ENCODE measurements at places on chromosomes 16 and 17.
A peak's percentile ranks its signal among the peaks of the same experiment; 100 is the strongest.

DNA sequence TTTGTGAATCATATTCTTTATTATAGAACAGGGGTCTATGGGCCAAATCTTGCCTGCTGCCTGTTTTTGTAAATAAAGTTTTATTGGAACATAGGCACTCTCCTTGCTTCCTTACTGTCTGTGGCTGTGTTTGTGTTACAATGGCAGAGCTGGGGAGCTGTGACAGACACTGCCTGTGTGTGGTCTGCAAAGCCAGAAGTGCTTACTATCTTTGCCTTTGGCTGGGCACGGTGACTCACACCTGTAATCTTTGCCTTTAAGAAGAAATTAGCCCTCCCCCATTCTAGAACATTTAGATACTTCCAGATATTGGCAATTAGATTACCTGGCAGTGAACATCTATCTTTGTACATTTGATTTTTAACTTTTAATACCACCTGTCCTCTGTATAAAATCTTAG is 308.3 kb downstream of the FOXL1 start:
- no peak for DNase-seq

- no peak for DNase-seq
Measured at GRCh38 chr16:88464447-88465318, 11.6 kb downstream of the ZFPM1 start.

DNA sequence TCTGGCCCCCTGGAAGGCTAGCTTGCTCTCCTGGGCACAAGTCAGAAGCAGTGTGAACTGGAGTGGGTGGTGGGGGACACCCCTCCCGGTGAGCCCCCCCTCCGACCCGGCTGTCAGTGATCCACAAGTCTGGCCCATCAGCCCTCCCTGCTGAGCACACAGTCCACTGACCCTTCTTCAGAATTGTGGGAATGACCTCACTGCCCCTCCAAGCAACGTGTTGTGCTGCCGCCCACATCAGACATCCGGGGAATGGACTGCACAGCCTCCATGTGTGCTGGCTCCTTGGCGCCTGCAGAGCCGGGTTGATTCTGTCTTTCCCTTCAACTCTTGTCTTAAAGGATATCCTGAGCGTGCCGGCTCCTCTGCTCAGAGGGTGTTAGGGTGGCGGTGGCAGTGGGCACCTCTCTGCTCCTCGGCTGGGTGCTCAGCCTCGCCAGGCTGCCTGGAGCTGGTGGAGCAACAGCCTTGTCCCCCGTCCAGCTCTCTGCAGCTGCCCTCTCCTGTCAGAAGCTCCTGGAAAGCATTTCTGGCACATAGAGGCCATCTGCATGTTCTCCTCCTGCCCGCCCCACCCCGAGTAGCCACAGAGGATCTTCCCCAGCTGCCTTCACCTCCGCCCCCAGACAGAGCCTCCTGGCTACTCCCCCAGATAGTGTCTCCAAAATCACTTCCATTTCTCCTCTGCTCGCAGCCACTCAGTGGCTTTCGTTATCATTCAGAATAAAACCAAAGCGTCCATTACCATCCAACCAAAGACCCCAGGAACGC is 19.8 kb downstream of the NPTX1 start:
- peak; percentile 61 for DNase-seq

DNA sequence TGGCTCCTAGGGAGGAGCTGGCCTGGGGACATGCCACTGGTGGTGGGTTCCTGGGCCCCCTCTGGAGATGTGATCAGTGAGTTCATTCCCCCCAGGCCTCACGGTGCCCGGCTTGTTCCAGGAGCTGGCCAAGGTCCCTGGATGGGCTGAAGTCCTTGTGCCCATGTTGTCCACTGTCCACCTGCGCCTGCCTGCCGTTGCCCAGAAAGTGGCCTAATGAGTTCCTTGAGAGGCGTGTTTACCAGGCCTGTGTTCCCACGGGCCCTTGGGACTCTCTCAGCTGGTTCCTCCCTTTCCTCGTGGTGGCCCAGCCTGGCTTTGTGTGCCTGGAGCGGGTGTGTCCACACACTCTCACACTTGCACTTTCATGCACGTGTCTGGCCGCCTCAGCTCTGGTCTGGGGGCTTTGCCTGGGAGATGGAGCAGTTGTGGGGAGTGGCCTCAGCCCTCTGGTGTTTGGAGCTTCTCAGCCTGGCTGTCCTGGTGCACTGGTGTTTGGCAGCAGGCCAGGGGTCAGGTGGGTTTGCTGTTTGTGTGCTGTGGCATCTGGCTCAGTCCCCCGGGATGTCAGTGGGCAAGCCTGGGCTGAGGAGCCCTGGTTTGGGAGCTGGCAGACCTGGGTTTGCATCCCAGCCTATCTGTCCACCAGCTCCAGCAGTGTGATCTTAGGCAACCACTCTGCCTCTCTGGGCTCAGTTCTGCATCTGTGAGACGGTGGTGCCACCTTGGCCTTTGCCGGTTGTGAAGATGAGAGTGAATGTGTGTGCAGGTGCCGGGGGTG is 18.0 kb downstream of the ADCY7 start:
- DNase-seq: no peak

DNA sequence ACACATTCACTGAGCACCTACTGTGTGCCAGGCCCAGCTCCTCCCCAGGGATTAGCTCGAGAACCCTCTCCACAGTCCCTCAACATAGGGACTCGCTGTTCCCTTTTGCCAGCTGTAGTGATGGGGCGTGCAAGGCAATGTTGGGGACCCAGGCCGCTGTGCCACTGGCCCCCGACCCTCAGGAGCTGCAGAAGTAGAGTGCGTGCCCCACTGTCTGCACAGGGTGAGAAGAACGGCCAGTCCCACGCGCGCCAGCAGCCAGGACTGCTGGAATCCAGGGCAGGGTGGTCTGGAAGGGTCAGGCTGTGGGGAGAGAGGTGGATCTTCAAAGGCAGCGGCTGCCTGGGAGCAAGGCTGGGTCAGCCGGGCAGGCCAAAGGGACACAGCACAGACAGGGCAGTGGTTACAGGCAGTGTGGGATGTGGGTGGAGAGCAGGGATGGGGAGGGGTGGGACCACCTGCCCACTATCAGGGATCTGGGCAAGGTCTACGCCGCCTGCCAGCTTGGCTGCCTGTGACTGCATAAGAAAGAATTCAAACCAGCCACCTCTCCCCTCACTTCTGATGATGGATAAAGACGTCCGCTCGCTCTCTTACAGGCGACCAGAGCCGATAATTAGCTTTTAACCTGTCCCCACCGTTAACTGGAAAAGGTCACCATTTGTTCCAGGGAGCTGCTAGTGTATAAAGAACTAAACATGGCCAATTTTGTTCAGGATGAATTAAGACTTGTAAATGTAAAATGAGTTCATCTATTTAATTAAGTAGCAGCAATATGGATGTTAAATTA is 86.7 kb upstream of the GSE1 start:
- no peak for DNase-seq

GRCh38 chr17:60127068-60128064 is 22.4 kb upstream of the CA4 start:
- no peak for DNase-seq

DNA sequence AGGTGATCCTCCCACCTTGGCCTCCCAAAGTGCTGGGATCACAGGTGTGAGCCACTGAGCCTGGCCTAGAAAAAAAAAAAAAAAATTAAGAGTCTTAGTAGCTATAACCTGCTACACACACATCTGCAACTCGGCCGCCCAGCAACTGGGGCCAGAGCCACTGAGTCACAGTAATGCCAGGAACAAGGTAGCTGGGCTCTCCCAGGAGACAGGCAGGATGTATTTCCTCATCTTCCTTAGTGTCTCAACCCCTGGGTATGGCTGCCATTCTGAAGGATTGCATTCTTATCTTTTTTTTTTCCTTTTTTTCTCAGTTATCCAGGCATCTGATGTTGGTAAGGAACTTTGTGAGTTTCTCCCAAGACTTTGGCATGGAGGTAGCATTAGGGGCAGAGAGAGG is 7.1 kb upstream of the PSMD3 start:
- DNase-seq: no peak

DNA sequence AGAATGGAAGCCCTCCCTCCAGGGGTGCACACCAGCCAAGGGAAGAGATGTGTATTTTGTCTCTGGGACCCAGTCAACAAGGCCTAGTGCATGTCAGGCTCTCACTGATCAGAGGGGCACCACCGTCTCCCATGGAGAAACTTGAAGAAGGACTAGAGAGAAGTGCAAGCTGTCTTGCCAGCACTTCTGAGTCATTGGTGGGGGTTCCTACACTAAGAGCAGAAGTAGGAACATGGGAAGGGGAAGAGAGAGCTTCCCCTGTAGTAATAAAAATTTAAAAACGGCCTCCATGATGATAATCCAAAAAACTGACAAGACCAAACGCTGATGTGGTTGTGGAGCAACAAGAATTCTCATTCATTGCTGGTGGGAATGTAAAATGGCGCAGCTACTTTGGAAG is 46.3 kb downstream of the DYNLRB2 start:
- no peak for DNase-seq

DNA sequence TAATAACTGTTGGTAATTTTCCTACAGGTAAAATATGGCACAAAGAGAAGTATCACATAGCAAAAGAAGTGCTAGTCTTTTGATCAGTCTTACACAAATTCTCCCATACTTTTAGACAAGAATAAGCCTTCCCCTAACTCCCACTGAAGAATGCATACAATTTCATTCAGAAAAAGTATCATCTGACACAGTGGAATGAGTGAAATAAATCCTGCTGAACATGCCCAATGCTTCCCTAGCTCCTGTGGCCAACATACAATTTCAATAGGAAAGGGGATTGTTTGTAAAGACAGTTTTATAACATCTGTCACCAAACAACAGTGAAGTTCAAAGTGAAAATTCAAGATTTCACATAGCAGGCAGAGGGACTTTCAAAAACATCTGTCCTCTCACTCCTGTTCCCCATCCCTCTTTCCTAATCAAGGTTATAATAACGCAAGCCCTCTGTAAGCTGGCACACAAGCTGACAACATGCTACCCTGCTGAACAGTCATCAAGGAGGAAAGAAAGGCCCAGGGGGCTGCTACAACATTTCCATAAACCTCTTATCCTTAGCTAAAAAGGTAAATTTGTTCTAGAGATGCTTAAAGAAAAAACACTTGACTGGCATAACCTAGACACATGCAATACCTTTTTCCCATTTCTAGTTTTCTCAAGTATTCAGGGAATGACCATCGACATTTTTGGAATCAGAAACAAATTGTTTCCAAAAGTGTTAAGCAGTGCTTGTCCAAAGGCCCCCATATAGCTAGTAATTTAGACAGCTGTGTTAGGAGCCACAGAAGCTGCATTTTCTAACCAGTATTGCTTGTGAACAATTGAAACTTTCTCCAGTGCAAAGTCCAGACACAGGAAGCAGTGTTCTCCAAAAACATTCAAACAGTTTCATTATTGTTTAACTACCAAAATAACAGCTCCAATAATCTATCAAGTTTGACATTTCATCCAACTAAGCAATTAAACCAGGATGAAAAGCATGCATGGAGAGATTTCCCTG is 11.5 kb upstream of the RFFL start:
- no peak for DNase-seq

GRCh38 chr16:52386694-52387093 is 160.2 kb downstream of the TOX3 start:
- DNase-seq: no peak

DNA sequence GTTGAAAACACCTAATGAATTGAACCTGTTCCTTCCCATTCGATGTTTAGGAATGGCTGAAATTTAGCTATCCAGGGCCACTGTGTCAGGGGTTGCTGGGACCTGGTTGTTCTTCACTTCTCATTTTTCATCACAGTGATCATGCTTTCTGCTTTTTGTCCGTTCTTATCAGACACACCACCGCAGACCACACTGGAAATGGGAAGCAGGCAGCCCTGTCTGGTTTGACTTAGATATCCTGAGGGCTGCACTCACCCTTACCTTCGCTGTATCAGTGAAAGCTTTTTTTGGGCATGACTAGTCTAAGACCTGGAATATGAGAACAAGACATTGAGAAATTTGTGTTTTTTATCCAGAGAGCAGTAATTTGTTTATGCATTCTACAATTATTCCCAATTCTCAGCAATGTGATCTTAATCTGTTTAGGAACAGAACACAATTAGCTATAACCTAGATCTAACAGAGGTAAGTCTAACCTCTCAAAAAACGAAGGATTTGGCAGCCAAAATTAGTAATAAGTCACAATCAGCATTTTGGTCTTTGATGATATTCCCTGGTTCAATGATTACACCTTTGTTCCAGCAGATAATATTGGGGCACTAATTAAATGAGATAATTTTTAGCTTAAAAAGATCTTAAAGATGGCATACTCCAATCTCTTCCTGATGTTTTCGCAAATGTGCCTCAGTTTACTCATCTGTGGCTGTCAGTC is 126.0 kb upstream of the GOT2 start:
- no peak for DNase-seq

- no peak for DNase-seq
Measured at GRCh38 chr16:53372992-53373871, 61.0 kb upstream of the RBL2 start.

GRCh38 chr16:15593235-15593634 is 49.7 kb downstream of the MARF1 start:
- DNase-seq: no peak

DNA sequence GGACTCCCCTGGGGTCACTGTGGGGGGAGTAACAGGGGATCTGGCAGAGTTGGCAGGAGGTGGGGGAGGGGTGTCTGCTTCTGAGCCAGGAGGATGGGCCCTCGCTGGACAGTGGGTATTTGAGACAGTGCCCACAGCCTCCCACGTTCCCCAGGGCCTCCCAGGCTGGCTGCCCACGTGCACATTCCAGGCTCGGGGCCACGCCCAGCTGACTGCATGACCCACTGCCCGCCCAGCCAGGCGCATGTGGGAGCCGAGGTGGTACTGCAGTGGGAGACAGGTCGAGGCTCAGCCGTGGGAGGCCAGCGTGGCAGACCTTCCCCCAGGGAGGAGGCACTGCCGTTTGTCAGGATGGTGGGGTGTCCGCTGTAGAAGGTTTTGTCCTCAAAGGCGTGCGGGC is 38.8 kb downstream of the BAHCC1 start:
- no peak for DNase-seq

GRCh38 chr17:45372325-45372869 is 55.6 kb upstream of the MAP3K14 start:
- no peak for DNase-seq

DNA sequence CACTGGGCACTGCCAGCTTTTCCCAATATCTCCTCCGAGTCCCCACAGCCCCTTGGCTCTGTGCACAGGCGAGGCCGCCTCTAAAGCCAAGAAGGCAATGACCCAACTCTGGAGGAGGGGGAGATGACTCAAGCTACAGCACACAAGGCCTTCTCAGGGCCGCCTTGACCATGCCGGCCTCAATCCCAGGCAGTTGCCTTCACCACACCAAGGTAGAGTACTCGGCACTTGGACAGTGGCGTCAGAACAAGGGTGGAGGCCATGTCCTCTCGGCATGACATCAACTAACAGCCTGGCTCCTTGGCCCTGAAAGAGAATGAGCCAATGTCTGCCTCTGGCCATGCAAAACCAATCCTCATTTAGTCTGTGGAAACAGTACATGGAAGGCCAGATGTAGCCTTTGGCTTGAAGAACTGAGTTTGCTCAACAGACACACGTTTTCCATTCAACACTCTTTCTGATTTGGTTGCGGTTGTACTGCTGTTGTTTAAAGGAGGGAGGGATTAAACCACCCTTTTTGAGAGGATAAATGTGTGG is 139.6 kb downstream of the XYLT1 start:
- peak; percentile 73 for DNase-seq

DNA sequence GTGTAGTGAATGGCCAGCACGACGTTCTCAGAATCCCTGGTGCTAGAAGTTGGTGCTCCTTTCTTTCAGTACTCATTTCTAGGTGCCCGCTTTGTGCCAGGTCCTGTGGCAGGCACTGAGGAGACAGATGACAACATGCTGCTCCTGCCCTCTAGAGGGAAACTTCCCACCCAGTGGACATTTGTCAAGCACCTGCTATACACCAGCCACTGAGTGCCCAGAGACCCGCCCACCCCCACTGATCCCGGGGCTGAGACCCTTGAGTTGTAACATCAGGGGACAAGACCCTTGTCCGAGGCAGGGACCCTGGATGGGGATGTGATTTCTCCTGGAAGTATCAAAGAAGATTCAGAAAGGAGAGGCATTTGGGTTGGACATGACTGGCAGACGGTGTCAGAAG is 25.1 kb downstream of the UNC13D start:
- DNase-seq: no peak

Measured in muscle of arm (tissue), 14 donors.